ENCODE measurements at places on chromosomes 12 and 14.

- DNase-seq: no peak
Observed at GRCh38 chr12:117034701-117035151, 64.5 kb downstream of the TESC start.

GRCh38 chr12:107469011-107469410 lies 216.6 kb upstream of the PWP1 start:
- DNase-seq: no peak

DNA sequence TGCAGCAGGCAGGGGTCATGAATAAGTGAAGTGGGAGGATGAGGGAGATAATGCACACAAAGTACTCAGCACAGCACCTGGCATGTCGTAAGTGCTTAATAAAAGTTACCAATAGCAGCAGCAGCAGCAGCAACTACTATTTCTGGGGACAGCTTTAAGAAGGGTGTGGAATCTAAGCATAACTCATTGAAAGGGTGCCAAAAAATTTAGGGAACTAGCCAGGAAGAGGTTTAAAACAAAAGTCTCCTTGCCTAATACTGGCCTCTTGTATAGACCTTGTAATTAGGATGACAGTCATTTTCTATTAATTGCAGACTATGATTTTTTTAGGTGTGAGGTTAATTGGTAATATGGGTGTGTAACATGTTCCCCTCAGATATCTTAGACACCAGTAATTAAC lies 179.9 kb downstream of the PTPN11 start:
- no peak for DNase-seq

DNA sequence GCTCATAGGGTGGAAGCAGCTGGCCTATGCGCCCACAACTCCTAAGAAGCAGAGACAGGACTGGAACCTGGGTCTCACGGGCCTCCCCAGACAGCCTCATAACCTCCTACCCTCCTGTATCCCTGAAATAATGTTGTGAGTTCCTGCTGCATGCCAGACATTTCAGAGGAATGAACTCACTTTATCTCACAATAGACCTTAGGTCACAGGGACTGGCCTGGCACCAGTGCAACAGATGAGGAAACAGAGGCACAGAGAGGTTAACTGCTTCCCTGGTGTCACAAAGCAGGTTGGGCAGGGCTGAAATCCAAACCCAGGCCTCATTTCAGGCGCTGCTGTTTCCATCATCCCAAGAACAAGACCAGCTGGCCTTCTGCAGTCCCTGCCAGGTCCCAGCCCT lies 5.3 kb downstream of the PHETA1 start:
- DNase-seq: no peak

DNA sequence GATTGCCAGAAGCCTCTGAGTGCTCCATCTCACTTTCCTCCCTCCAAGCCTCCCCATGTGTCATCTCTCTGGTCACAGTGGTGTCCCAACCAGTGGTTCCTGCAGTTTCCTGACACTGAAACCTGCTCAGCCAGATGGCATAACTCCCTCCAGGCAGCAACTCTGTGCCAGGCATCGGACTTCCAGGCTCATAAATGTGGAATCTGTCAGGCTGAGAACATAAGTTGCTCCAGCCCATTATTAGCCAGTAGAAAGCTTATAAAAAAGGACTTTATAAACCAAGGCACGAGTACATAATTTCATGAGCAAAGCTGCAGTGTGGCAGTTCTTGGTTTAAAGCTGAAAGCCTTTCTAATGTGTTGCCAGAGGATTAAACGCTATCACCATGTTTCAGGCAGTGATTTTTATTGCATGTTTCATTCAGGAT lies 194.3 kb downstream of the DACT1 start:
- no peak for DNase-seq

GRCh38 chr12:42326541-42327226 lies 717 bp downstream of the PPHLN1 start:
- DNase-seq: no peak

GRCh38 chr12:132617822-132618682 lies 524 bp upstream of the P2RX2 start:
- no peak for DNase-seq

DNA sequence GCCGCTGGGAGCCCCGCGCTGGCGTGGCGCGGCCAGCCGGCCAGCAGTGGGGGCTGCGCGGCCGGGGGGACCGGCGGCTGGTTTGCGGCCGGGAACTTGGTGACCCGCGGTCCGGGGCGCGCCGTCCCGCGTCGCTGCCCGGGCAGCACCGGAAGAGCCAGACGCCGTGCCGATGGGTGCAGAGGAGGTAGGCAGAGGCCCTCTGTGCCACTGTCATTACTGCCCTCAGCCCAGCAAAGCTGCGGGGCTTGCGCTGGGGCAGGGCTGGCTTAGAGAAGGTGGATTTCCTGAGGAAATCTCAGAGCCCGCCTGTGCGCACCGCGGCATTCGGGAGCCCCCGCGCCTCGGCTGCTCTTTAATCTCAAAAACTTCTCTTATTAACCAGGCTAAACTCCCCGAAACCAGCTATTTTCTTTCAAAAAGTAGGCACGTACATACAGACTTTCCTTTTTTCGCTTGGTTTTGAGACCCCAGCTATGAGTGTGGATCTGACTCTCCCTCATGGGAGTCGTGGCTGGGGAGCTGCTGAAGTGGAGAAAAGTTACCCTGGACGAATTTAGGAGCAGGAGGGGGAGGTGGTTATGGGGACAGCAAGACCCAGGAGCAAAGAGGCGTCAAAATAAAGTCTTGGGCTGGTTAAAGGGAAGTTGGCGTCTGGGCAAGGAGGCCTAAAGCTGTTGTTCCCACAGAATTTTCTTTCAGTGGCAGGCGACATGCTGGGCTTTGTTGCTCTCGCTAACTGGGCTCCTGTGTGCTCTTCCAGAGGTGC lies 802 bp downstream of the SUSD6 start:
- no peak for DNase-seq

- DNase-seq: no peak
Observed at GRCh38 chr12:22413592-22413991, 79.1 kb upstream of the ST8SIA1 start.

- no peak for DNase-seq
Observed at GRCh38 chr12:93022603-93023340, 93.7 kb upstream of the EEA1 start.

- no peak for DNase-seq
Observed at GRCh38 chr14:60266021-60266937, 17.3 kb downstream of the PPM1A start.

DNA sequence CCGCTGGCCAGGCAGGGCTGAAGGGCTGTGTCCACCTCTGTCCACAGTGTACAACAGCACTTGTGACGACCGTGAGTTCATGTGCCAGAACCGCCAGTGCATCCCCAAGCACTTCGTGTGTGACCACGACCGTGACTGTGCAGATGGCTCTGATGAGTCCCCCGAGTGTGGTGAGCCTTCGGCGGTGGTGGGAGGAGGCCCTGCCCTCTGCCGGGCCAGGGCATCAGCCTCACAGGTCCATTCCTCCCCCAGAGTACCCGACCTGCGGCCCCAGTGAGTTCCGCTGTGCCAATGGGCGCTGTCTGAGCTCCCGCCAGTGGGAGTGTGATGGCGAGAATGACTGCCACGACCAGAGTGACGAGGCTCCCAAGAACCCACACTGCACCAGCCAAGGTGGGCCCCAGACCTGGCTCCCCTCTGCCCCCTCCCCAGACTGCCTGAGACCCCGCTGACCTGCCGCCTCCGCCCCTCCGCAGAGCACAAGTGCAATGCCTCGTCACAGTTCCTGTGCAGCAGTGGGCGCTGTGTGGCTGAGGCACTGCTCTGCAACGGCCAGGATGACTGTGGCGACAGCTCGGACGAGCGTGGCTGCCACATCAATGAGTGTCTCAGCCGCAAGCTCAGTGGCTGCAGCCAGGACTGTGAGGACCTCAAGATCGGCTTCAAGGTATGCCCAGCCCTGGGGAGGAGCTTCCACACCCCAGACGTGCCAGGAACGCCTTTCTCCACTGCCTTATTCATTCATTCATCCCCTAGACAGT lies 20.8 kb upstream of the NXPH4 start:
- DNase-seq: no peak

All from stimulated activated CD4-positive, alpha-beta T cell treated with anti-CD3 and anti-CD28 coated beads, Interleukin-2, amount 100 ng/mL, for 48 hours (primary cell).